ENCODE measurements at places on chromosomes 6 and 20.

GRCh38 chr6:164331026-164331425 is 916.5 kb downstream of the QKI start:
- no peak for DNase-seq

DNA sequence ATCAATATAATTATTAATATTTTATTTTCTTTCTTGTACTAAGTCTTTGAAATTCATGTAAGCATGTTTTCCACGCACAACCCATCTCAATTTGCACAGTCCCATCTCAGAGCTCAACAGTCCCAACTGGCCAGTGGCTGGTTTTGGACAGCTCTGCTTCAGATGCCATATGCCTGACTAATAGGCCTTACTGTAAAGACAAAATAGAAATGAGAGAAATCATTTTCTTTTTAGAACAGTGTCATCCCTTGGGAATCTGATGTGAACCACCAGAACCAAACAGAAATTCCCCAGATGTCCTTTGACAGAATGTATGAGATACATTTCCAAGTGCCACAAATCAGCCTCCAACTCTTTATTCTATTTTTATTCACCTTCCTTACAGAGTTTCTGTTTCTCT is 338.9 kb downstream of the ESR1 start:
- peak; percentile 83 for DNase-seq

- DNase-seq, result no peak
Observed at GRCh38 chr20:20303742-20304141, 64.2 kb upstream of the INSM1 start.

GRCh38 chr6:71080826-71081225 is 124.0 kb upstream of the B3GAT2 start:
- DNase-seq, result peak; percentile 83

DNA sequence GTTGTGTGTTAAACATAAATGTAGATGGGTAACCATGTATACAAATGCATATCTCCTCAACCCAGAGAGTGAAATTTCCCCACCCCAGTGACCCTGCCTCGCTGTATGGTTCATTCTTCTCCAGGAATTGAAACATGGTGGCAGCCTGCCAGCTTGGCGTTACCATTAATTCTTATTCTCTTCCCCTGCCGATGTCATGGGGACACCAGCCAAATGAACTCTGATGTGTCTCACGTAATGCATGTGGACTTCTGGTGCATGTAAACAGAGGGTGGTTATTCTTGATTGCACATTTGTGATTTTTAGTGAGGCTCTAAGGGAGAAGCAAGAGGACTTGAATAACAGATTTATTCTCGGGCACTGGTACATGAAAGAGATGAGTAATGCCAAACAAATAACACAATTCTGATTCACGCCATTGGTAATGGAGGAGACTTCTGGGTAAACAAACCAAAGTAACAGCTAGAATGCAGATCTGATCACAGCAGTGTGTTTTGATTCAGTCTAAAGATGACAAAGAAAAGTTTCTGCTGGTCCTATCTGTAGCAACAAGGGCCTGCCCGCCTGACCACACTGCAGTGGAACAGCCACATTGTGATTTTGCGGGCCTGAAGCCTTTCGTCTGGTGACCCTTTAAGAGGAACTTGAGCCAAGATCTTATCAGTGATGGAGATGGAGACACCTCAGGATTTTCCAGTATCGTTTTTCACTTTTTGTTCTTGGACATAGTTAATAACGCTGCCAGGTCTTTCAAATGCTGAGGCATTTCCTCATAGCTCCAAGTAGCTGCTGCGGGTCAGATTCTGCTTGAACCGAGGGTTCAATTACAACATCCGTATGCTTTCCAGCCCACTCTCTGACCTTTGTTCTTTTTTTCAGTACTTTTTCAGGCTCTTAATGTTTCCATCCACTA is 171.8 kb upstream of the AKAP12 start:
- peak; percentile 96 for DNase-seq

DNA sequence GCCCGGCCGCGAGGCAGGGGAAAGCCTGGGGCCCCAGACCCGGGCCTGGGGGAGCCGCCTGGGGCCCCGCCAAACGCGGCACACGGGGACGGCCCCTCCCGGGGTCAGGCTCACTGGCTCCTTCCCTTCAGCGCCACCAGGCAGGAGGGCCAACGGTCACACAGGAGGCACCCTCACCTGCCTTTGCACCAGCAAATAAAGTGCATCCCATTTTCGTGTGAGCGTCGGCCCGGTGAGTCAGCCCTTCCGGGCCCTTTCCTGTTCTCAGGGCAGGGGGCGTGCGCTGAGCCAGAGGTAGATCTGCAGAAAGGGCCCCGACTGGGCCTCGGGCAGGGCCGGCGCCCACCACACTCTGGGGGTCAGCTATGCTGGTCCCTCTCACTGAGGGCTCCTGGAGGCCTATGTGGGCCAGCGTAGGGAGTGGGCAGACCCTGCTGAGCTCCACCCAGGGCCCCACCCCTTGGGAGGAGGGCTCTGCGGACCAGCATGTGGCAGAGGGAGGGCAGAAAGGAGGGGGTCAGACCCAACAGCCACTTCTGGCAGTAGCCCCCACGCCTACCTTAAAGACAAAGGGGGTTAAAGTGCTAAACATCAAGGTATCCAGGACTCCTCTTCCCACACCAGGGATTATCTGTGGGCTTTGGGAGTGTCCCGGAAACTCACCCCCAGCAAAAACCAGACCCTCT is 931 bp upstream of the UCKL1 start:
- no peak for DNase-seq

DNA sequence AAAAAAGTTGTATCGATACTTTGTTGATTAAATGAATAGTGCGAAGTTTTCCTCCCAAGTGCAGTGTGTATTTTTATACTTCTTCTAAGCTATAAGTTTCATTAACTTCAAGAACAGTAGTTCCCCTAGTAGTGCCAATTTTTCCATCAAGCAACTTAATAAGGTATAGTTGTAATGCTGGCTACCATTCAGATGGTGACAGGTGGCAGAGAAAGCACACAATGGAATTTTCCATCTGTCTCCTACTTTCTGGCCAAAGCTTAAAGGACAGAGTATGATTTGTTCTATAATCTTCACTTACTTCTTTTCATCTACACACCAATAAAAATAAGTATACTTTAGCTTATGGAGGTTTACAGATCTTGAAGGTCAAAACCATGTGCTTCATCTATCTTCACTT is 431.1 kb downstream of the NKAIN2 start:
- DNase-seq, result no peak
